CD4-positive, alpha-beta T cell treated with Interleukin-6 at 100 ng/mL for 8 hours (primary cell): ENCODE measurements at places on chromosomes 6 and 20.

DNA sequence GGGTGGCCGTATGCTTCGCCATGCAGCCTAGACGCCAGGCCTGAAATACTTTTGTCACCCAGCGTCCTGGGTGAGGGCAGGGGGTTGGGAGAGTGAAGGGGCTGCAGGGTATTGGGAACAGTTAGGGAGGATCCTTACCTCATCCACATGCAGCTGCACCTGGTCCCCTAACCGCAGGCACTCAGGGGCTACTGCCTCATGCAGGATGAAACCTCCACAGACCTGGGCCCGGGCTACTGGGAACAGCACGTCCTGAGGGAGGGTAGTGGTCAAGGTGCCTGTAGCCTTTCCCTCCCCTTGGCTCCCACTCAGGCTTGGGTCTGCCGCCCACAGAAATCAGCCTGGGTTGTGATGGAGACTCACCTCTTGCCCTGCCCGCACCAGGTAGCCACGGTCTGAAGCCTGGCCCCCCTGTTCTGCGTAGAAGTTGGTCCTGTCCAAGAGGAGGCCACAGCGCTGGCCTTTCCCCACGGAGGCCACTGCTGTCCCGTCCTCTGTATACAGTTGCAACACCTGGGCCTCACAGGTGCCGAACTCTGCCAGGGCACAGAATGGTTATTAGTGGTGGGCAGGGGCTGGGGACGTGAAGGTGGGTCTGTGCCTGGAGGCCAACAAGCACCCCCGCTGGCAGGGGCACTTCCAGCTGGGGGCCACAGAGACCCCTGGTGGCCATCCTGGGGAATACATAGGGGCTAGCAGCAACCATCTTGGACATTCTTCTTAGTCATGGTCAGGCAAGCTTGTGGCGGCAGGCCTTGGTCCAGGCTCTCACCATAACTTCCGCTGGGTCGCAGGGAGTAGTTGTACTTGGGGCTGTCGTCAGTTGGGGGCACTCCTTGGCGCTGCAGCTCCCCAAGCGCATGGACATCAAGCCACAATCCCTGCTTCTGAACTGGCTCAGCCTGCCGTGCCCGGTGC, 8.6 kb downstream of the AARS2 start:
- peak; percentile 41 for DNase-seq

DNA sequence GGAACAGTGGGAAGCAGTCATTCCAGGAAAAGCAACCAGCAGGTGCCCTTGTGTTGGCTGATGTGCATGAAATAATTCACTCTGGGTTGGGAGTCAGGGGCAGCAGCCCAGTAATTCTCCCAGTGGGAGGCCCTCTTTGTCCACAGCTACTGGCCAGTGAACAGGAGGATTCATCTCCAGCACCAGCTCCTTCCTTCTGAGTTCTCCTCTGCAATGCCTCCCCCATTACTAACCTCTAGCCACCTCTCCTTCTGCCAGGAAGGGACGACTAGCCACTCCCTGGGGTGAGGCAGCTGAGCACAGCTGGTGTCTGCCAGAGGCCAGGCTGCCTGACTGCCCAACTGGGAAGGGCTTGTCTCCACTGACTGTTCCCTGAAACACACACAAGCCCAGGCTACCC, 12.5 kb upstream of the R3HDML start:
- DNase-seq = no peak

- DNase-seq = no peak
Measured at GRCh38 chr6:155580904-155581303, 125.3 kb upstream of the NOX3 start.

- DNase-seq = no peak
Measured at GRCh38 chr6:45898941-45899682, 116.5 kb downstream of the CLIC5 start.

DNA sequence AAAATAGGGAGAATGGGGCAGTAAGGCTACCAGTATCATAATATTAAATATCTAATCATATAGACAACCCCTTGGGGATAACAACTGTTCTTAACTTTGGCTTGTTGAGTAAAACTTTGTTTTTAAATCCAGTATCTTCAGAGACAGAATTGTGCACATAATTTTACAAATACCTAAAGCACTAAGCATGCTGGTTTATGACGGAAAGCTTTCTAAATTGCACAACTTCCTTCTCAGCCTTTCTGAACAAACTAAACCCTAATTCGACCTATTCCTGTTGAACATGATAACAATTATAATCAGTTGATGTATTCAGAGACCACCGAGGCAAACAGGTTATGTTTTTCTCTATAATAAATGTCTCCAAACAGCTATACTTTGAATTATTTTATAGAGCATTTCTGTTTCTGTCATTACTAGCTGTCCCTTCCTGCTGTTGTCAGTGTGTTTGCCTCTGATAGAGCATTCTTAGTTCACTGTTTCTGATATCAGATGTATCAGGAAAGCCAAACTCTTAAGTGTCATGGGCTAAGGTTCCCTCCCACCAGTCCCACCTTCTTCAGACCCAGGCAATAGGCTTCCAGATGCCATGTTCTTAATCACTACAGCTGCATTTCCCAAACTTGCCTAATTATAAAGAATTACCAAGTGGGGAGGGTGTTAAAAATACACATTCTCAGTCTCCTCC, 8.7 kb downstream of the ZHX3 start:
- no peak for DNase-seq

GRCh38 chr20:5807431-5807830, 57.2 kb downstream of the SHLD1 start:
- DNase-seq = no peak

DNA sequence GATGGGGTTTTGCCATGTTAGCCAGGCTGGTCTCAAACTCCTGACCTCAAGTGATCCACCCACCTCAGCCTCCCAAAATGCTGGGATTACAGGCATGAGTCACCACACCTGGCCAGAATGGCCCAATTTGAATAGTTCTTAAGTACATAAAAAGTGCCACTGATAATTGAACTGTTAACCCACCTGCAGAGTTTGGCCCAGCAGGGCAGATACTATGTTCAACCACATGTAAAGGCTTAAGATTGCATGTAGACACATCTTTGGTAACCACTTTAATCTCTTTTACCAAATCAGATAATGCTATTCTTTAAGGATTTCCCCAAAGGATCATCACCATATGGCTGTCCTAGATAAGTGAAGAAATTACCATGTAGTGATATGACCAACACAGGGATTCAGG, 21.3 kb upstream of the SGK1 start:
- DNase-seq = no peak

GRCh38 chr6:160239929-160240690, 18.5 kb downstream of the SLC22A2 start:
- DNase-seq = no peak

DNA sequence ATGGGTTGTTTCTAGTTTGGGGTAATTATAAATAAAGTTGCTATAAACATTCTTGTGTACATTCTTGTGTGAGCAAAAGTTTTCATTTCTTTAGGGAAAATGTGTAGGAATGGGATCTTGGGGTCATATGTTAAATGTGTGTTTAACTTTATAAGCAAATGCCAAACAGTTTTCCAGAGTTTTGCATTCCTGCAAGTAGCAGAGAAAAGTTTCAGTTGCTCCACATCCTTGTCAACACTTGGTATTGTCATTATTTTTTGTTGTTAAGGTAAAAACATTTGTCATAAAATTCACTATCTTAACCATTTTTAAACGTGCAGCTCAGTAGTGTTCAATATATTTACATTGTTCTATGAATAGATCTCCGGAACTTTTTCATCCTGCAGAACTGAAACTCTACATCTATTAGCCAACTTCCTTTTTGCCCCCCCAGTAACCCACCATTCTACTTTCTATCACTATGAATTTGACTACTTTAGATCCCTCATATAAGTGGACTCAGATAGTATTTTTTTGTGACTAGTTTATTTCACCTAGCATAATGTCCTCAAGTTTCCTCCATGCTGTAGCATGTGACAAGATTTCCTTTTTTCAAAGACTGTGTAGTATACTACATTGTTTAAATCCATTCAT, 48.4 kb downstream of the PHACTR2 start:
- DNase-seq = no peak

GRCh38 chr6:113860181-113860955, 3.2 kb downstream of the MARCKS start:
- no peak for DNase-seq

DNA sequence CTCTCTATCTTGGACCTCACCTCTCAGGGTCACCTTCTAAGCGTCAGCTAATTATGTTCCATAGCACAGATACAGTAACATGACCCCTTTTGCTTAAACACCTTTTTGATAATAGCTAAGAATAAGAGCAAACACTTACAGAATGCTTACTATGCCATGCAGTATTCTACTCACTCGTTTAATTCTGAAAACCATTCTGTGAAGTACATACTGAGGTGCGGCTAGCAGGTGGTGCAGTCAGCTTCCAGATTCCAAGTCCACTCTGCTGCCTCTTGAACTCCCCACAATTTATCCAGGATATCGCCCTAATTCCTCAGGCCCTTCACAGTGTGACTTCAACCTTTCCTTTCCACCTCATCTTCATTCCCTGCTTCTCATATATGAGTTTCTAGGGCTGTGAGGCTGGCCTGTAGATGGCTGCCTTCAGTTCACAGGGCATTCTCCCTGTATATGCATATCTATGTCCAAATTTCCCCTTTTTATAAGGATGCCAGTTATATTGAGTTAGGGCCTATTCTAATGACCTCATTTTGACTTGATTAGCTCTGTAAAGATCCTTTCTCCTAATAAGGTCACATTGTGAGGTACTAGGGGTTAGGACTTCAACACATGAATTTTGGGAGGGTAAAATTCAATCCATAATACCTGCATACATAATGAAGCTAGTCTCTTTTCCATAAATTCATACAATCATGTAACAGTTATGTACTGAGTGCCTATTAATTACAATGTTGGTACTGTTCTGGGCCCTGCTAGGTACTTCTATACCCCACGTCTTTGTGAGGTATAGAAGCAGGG, 130.1 kb downstream of the PDSS2 start:
- DNase-seq = no peak

DNA sequence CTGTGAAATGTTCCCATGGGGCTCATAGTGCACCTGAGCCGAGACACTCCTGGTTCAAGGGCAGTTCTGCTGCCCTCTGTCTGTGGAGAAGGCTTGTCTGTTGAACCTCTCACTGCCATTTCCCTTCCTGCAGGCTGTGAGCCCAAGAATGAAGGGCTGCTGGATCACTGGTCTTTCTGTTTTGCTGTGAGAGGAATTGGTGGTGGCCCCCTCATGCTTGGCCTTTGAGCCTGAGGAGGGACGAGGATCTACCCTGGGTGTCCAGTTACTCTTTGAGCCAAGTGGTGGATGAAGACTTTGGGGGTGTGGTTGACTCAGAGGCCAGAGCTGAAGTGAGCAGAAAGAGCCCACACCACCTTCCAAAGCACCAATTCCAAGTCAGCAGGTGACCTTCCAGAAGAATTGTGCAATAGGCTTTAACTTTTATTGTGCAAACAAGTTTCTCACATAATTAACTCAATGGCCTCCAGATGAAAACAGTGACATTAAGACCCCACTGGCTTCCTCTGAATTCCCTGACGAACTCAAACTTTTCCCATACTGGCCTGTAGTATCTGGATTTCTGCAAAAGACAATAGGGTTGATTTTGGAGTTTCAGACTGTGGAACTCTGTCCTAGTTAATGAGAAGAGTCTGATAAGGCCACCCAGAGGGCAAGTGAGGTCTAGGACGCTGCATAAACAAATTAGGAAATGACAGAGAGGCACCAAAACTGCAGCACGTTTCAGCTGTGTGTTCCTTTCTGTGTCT, 101.5 kb downstream of the PHACTR3 start:
- no peak for DNase-seq

DNA sequence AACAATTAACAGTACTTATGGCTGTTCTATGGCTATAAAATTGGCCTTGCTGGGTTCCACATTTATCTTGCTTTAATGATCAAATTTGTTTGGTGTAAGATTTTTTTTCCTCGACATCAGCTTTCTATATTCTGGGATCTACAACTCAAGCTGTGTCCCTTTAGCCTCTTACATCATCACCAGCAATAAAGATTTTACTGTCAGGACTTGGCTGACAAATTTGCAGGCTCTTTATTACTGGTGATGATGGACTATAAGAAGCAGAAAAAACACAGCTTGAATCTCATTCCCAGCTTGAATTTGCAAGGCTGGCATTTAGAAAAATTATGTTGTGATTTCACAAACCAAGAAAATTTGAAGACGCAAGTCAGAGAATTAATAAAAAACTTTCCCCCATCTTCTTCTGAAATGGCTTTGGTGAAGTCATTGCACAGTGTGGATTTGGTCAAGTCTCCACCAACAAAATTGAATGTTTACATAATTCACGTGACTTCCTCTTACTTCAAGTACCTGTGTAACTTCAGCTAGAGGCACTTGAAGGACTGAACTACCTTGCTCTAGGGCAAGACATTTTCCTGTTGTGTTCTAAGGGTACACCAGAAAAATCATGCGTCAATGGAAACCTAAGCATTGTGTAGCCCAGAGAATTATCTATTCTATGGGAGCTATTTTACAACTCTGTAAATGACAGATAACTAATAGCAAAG, 175.0 kb downstream of the CBLN4 start:
- no peak for DNase-seq

- peak; percentile 32 for DNase-seq
Measured at GRCh38 chr6:125789576-125790357, 993 bp upstream of the NCOA7 start.

- no peak for DNase-seq
Measured at GRCh38 chr6:26533532-26533931, 4.6 kb upstream of the HMGN4 start.

DNA sequence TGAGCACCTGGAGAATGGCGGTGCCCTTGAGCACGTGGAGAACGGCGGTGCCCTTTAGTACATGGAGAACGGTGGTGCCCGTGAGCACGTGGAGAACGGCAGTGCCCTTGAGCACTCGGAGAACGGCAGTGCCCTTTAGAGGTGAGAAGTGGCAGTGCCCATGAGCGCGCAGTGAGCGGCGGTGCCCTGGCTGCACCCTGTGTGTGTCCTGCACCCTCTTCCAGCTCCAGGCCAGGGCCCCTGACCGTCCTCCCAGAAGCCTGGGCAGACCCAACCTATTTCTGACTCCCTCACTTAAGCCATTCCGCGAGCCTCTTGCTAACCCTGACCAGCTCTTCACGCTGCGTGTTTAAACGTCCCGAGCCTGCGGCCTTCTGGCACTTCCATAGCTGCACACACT, 151.3 kb downstream of the DLL1 start:
- DNase-seq = no peak

GRCh38 chr20:19673575-19673974, 84.5 kb upstream of the RIN2 start:
- DNase-seq = no peak

GRCh38 chr6:120478650-120479049, 855.6 kb downstream of the TBC1D32 start:
- no peak for DNase-seq

GRCh38 chr6:85703406-85703805, 60.7 kb upstream of the SYNCRIP start:
- DNase-seq = no peak

GRCh38 chr20:19566226-19566945, 191.7 kb upstream of the RIN2 start:
- DNase-seq = no peak

- DNase-seq = no peak
Measured at GRCh38 chr6:157711060-157711459, 112.0 kb upstream of the SNX9 start.

- DNase-seq = no peak
Measured at GRCh38 chr20:13333036-13333435, 112.0 kb downstream of the ISM1 start.

DNA sequence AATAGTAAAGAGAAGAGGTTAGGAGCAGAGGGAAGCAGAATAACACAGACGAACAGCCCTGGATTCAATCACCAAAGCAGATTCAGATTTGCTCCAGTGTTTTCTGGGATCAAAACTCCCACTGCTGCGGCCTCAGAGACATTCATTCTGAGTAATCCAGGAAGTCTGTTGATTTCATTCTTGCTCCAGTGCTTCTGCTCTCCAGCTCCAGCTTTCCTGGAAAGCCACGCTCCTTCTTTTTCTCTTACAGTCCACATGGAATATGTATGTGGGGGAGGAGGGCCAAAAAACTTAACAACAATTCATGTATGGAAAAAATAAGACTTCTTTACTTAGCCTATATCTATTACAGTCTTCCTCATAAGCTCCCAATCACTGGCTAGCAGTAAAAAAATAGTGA, 26.4 kb upstream of the UST start:
- no peak for DNase-seq
